ENCODE measurements at places on chromosomes 12 and 14. TPM values are rescaled to one million over a fixed set of nuclear protein-coding genes. Genes with fewer than 3 reads are reported as not detected.

GRCh38 chr14:57009585-57010515 lies 199.6 kb upstream of the OTX2 start:
- no peak for DNase-seq

Gene NOS1
- 0.81 TPM for polyA plus RNA-seq

GRCh38 chr12:452667-453210 lies 7.0 kb upstream of the B4GALNT3 start:
- DNase-seq, result no peak

DNA sequence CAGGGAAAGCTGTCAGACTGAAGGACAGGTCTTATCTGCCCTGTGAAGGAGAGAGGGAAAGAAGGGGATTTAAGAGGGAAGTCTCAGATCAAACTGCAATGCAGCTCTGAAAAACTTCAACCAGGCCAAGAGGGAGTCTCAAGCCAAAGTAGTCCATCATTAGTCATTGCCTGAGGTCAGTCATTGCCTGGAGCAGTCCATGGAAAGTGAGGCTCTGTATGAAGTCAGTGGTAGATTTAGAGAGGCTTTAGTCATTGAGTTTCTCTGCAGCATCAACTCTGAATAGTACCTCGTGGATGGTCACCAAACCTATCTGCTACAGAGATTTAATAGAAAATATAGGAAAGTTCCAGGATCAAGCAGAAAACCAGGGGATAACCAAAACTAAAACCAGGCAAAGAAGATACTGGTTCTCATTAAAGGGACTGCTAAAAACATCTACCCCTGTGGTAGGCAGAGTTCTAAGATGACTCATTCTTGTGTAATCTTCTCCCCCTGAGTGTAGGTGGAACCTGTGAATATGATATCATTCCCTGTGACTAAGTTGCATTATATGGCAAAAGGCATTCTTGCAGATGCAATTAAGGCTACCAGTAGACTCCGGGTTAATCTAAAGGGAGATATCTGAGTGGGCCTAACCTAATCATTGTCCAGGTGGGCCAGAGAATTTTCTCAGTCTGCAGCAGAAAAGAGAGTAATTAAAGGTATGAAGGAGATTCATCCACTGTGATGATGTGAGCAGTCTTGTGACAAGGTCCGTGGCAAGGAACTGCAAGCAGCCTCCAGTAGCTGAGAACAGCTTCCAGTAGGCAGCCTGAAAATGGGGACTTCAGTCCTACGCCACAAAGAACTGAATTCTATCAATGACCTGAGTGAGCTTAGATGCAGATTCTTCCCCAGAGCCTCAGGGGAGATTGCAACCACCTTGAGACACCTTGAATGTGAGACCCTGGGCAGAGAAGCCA lies 123.1 kb downstream of the GALC start:
- no peak for DNase-seq

Gene SIX4
- 8.6 TPM for polyA plus RNA-seq

Gene RNF212B
- 2.3 TPM for polyA plus RNA-seq

Data from left kidney (tissue), 8 donors.